ENCODE measurements at places on chromosomes 4 and X.

GRCh38 chr4:76781698-76782595, 116.0 kb downstream of the SOWAHB start:
- no peak for DNase-seq

DNA sequence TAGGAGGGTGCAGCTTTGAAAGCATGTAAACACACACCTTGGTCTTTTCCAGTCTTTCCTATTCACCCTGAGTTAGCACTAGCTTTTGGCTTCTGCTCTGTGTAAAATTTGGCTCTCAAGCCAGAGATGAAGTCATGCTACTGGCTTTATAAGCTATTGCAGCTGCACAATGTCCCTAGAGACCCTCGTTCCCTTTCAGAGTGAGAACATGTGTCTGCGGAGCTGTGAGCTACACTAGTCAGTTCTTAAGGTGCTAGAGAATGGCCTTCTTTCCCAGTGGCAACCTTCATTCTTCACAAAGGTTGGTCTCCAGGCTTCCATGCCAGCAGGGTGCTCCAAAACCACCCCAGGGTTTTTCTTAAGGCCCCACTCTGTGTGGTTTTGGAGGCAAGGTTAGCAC, 199.1 kb downstream of the SPATA18 start:
- DNase-seq, result no peak

DNA sequence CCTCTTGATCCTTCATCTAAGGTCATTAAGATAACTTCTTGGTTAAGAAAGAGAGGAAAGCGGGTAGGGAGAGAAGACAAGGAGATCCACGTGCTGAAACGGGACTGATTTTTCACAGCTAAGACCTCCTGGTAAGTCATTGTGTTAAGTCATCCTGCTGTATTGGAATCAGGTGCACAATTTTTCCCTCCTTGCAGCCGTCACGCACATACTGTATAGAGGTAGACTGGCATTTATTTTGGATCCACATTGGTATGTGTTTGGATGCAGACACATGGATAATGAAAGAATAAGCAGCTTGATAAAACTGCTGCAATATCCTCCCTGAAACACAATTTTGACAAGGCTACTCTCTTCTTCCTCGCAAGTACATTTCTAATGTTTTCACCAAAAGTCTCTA, 60.1 kb upstream of the NAP1L5 start:
- no peak for DNase-seq

GRCh38 chr4:38804654-38805295, at the start of gene TLR1:
Gene TLR1 (minus strand): TSS chr4:38804791. CDS start chr4:38798831, 5,960 bp downstream.
- peak; percentile 73 for DNase-seq

DNA sequence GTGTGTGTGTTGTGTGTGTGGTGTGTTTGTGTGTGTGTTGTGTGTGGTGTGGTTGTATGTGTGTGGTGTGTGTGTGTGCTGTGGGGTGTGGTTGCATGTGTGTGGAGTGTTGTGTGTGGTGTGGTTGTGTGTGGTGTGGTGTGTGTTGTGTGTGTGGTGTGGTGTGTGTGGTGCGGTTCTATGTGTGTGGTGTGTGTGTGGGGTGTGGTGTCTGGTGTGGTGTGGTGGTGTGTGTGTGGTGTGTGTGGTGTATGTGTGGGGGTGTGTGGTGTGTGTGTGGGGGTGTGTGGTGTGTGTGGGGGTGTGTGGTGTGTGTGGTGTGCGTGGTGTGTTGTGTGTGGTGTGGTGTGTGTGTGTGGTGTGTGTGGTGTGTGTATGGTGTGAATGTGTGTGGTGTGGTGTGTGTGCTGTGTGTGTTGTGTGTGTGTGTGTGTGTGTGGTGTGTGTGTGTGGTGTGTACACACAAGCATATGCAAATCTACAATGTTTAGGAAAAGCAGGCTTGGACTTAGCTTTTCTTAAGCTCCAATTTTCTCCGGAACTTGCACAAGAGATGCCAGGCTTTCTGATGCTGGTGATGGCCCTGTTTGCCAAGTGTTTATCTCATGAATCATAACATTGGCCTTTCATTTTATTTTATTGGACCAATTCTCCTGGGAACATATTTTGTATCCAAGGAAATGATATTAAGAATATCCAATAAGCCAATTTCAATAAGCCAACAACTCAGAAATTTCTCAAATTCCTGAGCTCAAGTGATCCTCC, 148.7 kb downstream of the SPATA18 start:
- no peak for DNase-seq

- DNase-seq, result no peak
Measured at GRCh38 chr4:119659576-119659975, 31.0 kb upstream of the PDE5A start.

- DNase-seq, result no peak
Measured at GRCh38 chr4:21202959-21203358, 502.7 kb downstream of the PACRGL start.

GRCh38 chrX:138082896-138083295, 517.0 kb downstream of the ZIC3 start:
- DNase-seq, result no peak

DNA sequence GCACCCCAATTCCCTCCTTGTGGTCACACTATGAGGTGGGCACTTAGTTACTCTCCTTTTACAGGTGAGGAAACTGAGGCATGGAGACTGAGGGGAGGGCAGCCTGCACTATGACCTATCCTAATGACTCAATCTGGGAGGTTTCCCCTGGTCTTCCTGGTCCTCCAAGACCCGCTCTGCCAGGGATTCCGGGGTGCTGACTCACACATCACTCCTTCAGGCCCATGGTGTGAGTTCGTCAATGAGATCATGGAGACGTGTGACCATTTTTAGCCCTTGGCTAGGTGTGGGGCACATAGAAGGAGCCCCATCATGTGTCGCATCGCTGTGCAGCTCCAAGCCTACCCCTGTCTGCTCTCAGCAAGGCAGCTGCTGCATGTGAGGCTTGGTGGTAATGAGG, 32.4 kb upstream of the BCOR start:
- DNase-seq, result no peak

- no peak for DNase-seq
Measured at GRCh38 chr4:181766061-181766548, 477.1 kb upstream of the TENM3 start.

GRCh38 chr4:67158666-67159065, 386.6 kb downstream of the CENPC start:
- no peak for DNase-seq

DNA sequence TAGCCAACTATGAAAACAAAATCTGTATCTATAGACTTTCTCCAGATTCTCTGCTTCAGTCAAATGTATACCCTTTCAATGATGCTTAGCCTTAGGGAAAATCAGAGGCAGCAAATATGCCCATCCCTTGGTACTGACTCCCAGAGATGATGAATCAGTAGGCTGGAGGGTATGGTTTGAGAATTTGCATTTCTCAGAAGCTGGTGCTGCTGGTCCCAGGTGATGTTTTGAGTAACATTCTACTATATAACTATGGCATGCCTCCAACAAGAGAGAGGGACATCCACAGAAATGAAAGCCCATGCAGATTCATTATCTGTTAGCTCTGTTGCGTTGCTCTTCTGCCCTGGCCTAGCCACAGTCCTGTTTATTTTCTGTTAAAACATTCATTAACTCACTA, 13.6 kb downstream of the TNIP3 start:
- DNase-seq, result no peak

GRCh38 chr4:32342054-32342453, 1621.9 kb downstream of the PCDH7 start:
- DNase-seq, result no peak

GRCh38 chr4:73343432-73343831, 60.7 kb upstream of the ALB start:
- no peak for DNase-seq

GRCh38 chr4:53141308-53141707, 224.6 kb downstream of the SCFD2 start:
- DNase-seq, result no peak

DNA sequence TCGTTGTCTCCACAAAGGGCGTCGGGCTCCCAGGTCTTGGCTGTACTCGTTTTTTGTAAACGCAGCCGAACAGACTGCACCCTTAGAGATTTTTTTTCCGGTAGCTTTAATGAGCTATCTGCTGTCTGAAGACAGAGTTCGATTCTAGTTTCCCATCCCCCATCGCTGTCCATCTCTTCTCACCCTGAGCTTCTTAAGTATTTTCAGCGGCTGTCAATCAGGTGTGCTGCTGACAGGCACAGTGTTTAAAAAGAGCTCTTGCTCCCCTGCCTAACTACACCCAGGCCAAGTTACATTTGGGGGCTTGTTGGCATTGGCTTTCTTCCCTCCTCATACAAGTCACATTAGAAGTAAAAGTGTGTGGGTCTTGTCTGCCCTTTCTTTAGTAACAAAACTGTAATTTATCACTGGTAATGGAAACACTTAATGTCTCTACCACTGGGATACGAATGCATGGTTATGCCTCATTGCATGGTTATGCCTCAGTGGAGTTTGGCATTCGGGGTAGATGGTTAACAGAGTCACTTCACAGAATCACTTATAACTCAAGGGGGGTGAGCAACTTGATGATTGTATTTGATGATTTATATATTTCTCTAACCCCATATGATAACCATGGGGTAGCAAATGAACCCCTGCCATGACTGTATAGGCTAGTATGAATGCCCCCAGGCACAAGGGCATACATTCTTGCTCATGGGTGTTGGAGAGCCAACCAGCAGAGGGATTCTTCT, 1.4 kb upstream of the ARHGAP6 start:
- DNase-seq, result no peak

- DNase-seq, result no peak
Measured at GRCh38 chr4:149409555-149409962, 406.1 kb downstream of the IQCM start.

DNA sequence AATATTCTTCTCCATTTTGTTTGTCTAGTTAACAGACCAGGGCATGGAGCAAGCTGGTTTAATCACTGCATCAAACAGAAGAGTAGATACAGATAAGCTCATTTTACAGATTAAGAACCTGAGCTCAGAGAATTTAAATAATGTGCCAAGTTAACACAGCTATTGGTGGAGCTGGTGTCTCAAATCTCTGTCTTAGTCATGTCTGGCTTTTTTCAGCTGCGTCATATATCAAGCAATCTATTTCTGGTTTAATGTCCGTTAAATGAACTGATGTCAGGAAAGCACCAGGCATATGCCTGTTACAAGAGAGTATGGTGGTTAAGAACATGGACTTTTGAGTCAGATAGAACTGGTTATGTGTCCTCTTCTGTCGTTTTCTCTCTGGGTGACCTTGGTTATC, 79.8 kb upstream of the ADGRA3 start:
- no peak for DNase-seq

GRCh38 chr4:187184508-187184907, 460.9 kb upstream of the FAT1 start:
- DNase-seq, result no peak

DNA sequence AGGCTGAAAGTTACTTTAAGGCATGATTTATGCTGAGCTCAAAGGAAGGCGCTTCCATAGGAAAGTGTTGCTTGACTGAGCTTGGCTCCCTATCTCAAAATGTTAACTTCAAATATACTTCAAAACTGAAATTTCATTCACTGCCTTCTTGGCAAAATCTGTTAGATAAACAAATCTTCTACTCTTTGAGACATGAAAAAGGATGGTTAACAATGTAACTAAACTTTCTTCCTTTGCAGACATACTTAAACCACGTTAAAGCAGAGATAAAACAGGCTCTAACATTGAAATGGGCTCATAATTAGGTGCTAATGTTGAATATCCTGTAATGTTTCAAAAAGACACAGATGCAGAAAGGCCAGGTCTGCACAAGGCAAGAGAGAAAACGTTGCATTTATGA, 110.4 kb downstream of the AMELX start:
- no peak for DNase-seq

- DNase-seq, result no peak
Measured at GRCh38 chr4:138845664-138846063, 169.9 kb upstream of the NOCT start.

DNA sequence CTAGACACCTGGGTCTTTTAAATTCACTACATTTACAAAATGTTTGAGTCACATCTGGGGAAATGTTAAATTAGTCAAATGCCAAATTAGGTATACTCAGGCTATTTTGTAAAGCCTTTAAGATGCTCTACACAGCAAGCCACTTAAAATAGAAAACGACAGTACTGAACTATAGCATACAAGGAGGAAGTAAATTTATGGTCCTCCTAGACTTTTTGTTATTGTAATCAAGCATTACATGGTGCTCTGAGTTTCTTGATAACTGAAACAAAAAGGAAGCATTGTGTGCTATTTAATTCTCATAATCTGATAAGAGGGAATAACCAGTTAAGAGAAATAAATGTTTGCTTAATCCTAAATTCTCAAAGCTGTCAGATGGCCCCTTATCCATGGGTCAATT, 46.2 kb downstream of the SLC9A7 start:
- no peak for DNase-seq

Data from Kasumi-1 (cell line).